ENCODE measurements at places on chromosomes 16 and 17.
A peak's percentile ranks its signal among the peaks of the same experiment; 100 is the strongest.

- DNase-seq: no peak
Observed at GRCh38 chr16:84851192-84852127, 31.7 kb downstream of the CRISPLD2 start.

GRCh38 chr17:64497565-64498035 is 746 bp upstream of the POLG2 start:
- no peak for DNase-seq

GRCh38 chr17:80619535-80620235 is 75.0 kb downstream of the RPTOR start:
- no peak for DNase-seq

GRCh38 chr17:35774499-35774898 is 13.8 kb downstream of the C17orf50 start:
- DNase-seq: no peak

DNA sequence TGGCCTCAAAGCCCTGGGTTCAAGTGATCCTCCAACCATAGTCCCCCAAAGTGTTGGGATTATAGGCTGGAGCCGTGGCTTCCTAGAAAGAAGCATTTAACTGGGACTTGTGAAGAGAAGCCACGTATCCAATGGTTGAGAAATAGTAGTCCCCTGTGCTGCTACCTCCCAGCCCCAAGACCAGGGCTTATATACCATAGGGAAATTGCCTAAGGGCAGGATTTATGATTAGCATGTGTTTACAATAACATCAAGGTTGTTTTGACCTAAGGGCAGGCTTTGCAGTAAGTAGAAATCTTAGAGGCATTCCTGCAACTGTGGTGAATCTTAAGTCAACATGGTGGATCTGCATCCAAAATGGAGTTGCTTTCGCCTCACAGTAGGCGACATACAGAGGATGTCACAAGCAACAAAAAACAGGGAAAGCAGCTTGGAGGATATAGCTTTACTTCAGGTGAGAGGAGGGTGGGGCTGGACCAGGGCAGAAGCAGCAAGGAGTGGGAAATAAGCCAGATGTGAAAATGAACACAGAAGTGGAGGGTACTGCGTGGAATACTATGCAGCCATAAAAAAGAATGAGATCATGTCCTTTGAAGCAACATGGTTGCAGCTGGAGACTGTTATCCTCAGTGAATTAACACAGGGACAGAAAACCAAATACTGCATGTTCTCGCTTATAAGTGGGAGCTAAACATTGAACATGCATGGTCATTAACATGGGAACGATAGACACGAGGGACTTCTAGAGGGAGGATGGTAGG is 18.7 kb upstream of the NSMCE1 start:
- DNase-seq: no peak

- no peak for DNase-seq
Observed at GRCh38 chr16:67283039-67283825, 3.9 kb downstream of the PLEKHG4 start.

DNA sequence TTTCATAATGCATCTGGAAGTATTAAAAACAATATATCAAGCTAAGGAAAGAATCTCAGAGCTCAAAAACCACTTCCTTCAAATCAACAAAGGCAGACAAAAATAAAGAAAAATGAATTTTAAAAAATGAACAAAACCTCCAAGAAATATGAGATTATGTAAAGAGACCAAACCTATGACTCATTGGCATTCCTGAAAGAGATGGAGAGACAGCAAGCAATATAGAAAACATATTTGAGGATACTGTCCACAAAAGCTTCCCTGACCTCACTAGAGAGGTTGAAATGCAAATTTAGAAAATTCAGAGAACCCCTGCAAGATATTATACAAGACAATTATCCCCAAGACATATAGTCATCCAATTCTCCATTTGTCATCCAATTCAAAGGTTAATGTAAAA is 311.3 kb upstream of the SOX9 start:
- DNase-seq: no peak

DNA sequence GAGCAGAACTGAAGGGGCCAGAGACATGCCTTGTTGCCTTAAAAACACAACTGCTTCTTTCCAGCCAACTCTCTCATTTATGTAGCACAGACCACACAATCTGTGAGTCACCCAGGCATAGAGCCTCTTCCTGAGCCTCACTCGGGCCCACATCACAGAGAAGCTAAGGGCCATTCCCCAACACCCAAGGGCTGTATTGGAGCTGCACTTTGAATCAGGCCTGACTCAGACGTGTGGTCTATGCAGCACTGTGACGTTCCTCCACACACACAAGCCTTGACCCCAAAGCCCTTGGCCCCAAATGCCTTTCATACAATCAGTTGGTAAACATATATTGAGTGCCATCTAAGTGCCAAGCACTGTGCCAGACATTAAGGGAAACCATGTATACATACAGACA is 308.9 kb upstream of the DYNLRB2 start:
- DNase-seq: no peak

DNA sequence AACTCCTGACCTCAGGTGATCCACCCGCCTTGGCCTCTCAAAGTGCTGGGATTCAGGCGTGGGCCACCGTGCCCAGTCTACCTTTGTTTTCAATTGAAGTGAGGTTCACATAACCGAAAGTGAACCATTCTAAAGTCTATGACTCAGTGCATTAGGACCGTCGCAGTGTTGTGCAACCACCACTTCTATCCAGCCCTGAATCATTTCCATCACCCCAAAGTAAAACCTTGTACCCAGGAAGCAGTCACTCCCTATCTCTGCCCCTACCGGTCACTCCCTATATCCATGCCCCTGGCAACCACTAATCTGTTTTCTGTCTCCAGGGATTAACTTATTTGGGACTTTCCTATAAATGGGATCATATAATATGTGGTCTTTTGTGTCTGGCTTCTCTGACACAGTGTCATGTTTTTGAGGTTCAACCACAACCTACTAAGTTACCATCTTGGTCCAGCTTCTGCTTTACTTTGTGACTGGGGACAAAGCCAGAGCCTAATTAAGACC is 28.3 kb upstream of the CDC42EP4 start:
- peak; percentile 98 for DNase-seq

GRCh38 chr17:27289856-27290255 is 4.1 kb upstream of the WSB1 start:
- DNase-seq: no peak

- no peak for DNase-seq
Observed at GRCh38 chr17:62965174-62965685, 805 bp upstream of the TANC2 start.

GRCh38 chr17:30586818-30587595 is 109.8 kb downstream of the GOSR1 start:
- DNase-seq: no peak

GRCh38 chr17:50316016-50316587 is 29.8 kb upstream of the XYLT2 start:
- no peak for DNase-seq

DNA sequence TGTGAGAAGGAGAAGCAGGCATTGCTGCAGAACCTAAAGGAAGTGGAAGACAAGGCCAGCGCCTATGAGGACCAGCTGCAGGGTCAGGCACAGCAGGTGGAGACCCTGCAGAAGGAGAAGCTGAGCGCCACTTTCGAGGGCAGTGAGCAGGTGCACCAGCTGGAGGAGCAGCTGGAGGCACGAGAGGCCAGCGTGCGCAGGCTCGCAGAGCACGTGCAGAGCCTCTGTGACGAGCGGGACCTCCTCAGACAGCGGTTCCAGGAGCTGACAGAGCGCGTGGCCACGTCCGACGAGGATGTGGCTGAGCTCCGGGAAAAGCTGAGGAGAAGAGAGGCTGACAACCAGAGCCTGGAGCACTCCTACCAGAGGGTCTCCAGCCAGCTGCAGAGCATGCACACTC is 41.5 kb downstream of the PLD6 start:
- DNase-seq: no peak

- no peak for DNase-seq
Observed at GRCh38 chr17:2040219-2040827, 1.5 kb upstream of the OVCA2 start.

DNA sequence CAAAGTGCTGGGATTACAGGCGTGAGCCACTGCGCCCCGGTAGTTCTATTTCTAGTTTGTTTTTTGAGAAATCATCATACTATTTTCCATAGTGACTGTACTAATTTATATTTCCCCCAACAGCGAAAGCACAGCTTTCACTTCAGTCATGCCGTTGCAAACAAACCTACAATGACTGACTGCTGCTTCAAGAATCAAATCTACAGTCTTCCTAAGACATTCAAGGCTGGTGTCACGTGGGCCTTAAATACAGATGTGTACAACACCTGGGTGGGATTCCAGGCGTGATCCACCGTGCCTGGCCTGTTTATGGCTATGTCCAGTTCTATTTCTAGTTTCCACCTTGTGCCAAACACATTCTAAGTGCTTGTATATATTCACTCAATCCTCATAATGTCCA is 72.0 kb downstream of the ABCC6 start:
- DNase-seq: no peak

DNA sequence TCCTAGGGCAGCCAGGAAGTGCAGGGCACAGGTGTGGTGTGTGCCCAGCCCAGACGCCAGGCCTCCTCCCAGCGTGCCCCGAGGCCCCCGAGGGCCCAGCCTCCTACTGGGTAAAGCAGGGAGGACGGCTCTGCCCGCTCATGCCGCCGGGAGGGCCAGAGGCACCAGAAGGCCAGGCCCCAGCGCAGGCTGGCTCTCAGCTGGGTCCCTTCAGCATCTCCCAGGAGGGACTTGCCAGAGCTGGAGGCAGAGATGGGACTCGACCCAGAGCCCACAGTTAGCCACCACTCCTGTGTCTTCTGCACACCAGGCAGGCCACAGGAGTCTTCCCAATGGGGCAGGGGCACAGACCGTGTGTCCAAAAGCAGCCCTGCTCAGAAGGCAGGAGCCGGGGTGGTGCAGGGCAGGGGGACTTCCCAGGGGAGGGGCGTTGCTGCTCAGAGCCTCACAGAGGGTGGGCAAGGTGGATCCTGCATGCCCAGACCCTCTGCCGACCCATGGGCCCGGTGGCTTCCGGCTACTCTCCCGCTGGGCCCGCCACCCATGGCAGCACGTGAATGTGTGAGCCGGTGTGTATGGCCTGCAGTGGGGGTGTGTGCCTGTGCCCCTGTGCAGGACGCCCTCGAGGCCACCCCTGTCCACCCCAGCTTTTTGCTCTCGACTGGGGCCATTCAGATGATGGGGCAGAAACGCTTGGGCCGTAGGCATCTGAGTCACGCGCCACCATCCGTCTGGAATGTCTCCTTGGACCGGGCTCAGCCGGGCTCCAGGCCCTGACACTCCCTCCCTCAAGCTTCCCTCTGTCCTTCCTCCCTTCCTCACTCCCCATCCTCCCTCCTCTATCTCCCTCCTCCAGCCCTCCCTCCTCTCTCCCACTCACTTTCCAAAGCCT is 5.7 kb upstream of the ZNF469 start:
- no peak for DNase-seq

GRCh38 chr17:881778-882177 is 97.8 kb downstream of the NXN start:
- DNase-seq: no peak

DNA sequence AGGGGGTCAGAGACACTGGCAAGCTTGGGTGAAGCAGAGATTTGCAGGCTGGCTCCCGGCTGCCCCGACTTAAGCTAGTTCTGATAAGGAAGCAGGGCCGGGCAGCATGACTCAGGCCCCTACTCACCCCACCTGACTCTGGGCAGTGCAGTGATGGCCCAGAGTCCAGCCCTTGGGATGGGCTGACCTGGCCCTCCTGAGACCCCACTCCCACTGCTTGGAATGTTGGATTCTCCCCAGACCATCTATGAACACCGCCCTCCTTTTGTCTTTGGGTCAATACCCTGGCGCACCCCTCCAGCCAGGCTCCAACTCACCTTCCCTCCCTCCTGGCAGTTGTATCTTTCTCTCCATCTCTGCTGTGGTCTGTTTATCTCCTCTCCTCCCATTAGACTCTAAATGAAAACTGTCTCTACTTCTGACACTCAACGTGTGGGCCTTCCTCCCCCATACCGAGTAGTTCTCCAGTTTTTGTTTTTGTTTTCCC is 21.0 kb downstream of the LGALS3BP start:
- DNase-seq: peak; percentile 49

- DNase-seq: no peak
Observed at GRCh38 chr16:8305201-8305600, 285.1 kb downstream of the TMEM114 start.

All from retinal pigment epithelial cell (primary cell).